ENCODE measurements at places on chromosomes 2 and 18. TPM values are rescaled to one million over a fixed set of nuclear protein-coding genes. Genes with fewer than 3 reads are reported as not detected.

Gene SLC4A3
- total RNA-seq: not detected

Gene CREG2
- total RNA-seq: not detected

Gene SH3BP4
- 0.22 TPM for total RNA-seq

Gene GKN1
- total RNA-seq: not detected

Gene GPR75
- total RNA-seq: 2.8 TPM

- no peak for DNase-seq
These were observed 8.4 kb downstream of the PAX3 start for GRCh38 chr2:222290401-222290735.

DNA sequence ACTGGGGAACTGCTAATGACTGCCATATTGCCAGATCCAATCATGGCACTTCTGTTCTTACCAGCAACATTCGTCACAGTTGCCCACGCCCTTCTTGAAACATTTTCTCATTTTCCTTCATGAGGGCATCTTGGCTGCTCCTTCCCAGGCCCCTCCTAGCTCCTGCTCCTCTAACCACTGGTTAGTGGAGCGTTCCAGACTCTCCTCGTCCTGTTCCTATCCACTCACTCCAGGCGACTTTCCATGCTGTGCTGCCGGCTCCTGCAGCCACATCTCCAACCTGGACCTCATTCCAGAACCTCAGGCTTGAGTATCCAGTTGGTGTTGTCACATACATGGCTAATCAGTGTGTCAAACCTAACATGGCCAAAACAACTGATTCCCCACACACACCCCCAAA, 1.3 kb upstream of the ADI1 start:
- DNase-seq: no peak

- DNase-seq: no peak
These were observed 1.0 kb downstream of the AGAP1 start for GRCh38 chr2:235494716-235495372.

DNA sequence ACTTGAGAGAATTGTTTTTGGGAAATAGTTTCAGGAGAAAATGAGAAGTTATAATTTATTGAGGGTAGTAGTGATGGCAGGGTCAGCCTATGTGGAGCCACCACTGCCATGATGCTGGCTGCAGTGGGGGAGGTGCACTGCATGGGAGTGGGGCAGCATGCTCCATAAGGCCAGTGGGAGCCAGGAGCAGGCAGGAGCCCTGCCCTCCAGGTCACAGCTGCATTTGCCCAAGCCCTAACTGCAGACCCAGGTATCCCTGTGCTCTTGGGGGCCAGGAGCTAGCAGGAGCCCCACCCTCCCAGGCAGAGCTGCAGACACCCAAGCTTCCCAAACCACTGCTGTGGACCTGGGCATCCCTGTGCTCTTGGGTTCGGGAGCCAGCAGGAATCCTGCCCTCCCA, 757.3 kb upstream of the CRIM1 start:
- no peak for DNase-seq

DNA sequence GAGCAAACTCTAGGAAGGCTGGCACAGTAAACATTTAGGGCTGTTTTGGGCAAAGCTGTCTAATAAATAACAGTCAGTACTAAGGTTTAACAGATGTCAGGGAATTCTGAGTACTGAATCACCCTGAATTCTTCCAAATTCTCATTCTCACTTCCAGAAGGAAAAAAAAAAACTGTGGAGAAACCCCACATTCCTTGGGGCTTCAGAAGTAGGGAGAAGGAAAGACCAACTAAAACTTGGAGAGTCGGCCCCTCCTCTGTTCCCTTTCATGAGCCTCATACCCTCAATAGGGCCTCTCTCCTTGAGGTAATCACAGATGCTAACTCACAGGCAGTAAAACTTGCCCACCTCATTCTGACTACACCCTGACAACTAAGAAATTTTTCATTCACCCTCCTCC, 62.1 kb downstream of the CCDC148 start:
- DNase-seq: no peak

DNA sequence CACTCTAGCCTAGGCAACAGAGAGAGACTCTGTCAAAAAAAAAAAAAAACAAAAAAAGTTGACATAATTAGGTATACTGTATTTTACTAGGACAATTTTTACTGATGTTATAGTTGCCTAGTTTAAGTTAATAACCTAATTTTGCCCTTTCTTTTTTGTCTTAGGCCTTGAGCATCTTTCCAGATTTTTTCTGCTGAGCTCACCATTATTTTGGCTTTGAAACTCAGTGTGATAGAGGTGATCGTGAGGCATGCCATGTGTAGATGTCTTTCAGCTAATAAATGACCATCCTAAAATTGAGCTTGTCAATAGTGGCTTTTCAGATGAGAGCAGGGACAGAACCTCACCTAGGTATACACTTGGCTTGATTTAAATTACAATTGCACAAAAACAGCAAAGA, 47.4 kb downstream of the RPRM start:
- DNase-seq: no peak

GRCh38 chr2:101461381-101461780, 13.5 kb downstream of the RFX8 start:
- no peak for DNase-seq

DNA sequence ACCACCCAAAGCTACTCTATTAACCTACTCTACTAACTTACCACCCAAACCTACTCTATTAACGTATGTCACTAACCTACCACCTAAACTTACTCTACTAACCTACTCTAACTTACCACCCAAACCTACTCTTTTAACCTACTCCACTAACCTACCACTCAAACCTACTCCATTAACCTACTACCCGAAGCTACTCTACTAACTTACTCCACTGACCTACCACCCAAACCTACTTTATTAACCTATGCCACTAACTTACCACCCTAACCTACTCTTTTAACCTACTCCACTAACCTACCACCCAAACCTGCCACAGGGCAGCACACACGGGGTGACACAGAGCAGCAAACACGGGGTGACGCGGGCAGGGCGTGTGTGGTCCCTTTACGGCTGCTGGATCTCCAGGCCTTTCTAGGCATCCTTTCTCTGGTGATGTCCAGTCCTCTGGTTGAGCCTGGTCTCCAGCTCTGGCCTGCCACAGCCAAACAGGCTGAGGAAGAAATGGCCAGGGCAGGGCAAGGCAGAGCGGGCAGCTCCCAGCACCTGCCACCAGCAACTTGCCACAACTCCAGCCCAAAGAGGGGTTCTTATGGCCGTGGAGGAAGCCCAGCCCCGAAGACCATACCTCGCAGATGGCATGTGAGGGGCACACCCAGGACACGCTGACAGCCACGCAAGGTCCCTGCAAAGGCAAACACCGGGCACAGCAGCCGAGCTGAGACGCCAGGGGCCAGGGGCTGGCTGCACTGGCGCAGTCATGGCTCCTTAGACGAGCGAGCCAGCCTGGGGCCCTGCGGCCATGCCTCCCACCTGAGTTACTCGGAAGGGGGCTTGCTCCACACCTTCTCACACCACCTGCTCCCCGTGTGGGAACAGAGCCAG, 25.7 kb downstream of the PXDN start:
- no peak for DNase-seq

DNA sequence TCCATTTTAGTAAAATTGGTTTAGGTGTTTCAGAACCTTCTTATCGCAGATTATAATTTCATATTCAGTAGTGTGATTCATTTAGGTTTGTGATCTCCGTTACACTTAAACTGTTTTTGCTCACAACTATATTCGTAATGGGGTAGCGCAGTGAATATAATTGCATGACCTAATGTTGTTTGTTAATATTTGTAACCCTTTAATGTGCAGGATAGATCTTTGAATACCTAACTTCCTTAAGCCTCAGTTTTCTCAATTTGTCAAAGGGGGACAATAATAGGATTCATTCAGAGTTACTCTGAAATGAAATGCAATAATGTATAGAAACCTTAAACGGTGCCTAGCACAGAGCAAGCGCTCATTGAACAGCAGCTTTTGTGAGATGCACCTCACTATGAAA, 558 bp upstream of the ZDBF2 start:
- no peak for DNase-seq

DNA sequence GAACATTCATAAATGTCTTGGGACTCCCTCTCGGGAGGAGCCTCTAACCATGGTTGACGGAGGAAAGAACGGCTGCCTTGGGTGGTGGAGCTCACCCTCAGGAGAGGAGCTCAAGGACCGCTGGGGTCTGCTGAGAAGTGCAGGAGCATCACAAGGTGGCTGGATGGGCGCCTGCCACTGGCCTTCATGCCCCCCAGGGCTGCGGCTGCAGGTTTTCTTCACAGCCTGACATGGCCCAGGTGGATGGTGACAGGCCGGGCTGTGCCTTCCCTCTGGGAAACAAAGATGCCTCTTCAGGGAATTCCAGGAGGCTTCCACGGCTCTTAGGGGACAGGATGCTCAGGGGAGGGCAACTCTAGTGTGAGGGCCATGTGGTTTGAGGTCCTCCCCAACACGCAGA, 119.5 kb upstream of the PXDN start:
- DNase-seq: no peak

DNA sequence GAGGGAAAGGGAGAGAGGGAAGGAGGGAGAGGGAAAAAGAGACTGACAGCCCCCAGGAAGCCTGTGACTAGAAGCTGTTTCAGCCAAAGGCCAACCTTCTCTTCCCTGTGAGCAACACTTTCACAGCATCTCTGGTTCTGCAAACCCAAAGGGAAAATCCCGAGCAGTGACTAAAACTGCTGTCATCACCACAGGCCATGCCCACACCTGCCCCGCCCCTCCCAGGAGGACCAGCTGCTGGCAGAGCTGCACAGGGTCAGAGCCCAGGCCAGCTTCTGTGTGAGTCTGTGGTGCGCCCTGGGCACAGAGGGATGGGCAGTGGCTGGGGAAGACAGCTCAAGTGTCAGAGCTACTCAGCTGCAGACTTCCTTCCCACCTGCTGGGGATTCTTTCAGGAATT, 64.9 kb upstream of the OTOS start:
- DNase-seq: no peak

Measured in CD8-positive, alpha-beta T cell (primary cell).